Activated CD8-positive, alpha-beta memory T cell treated with anti-CD3 and anti-CD28 coated beads for 4 hours (primary cell): ENCODE measurements at places on chromosomes 2 and 18.

DNA sequence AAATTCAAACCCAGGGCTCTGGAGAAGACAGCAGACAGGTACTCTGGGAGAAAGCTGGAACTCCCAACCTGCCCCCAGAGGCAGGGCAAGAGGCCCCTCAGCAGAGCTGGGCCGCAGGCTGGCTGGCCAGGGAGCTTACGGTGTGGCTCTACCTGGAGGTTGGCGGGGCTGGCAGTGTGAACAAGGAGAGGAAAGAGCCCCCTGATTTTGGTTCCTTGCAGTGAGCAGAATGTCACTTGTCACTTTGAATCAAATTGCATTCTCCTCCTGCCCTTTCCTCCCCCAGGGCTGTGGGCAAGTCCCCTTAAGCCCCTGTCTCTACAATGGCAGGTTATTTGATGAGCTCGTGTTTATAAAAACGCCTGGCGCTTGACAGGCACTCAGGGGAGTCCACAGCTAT is 32.6 kb downstream of the MYO7B start:
- no peak for DNase-seq

DNA sequence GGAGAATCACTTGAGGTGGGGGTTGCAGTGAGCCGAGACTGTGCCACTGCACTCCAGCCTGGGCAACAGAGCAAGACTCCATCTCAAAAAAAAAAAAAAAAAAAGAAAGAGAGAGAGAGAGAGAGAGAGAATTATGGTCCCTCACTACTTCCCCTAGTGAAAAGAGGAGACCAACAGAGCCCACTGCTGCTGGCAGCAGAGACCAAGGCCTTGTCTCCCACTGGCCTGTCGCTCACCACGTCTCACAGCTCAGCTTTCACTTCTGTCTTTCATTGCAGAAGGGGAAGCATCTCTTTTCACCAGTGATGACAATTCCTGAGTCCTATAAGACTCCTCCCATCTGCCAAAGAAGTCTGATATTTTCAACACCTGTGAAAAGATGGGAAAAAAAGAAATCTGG is 81.3 kb downstream of the CLHC1 start:
- no peak for DNase-seq

- no peak for DNase-seq
Observed at GRCh38 chr18:32368991-32369390, 101.7 kb downstream of the GAREM1 start.

- no peak for DNase-seq
Observed at GRCh38 chr2:163604941-163605555, 130.8 kb downstream of the FIGN start.

- no peak for DNase-seq
Observed at GRCh38 chr18:11034884-11035283, 114.5 kb downstream of the PIEZO2 start.

DNA sequence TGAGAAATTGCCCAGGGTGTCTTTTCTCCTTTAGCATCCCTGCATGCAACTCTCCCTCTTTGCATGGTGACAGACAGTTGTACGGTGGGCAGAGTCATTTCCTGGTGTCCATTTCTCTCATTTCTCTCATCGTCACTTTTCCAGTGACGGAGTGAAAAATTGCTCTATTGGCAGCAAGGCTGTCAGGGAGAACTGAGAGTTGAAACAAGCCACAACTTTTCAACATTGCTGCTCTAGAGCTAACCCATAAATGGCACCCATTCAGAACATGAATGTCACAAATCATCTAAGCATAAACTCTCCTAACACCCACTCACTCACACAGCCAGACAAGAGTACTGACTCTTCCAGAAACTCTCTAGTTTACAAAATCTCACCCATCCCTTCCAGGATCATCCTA is 55.7 kb downstream of the ZC3H8 start:
- DNase-seq: no peak

GRCh38 chr2:159094173-159094737 is 125.8 kb downstream of the TANC1 start:
- DNase-seq: no peak

DNA sequence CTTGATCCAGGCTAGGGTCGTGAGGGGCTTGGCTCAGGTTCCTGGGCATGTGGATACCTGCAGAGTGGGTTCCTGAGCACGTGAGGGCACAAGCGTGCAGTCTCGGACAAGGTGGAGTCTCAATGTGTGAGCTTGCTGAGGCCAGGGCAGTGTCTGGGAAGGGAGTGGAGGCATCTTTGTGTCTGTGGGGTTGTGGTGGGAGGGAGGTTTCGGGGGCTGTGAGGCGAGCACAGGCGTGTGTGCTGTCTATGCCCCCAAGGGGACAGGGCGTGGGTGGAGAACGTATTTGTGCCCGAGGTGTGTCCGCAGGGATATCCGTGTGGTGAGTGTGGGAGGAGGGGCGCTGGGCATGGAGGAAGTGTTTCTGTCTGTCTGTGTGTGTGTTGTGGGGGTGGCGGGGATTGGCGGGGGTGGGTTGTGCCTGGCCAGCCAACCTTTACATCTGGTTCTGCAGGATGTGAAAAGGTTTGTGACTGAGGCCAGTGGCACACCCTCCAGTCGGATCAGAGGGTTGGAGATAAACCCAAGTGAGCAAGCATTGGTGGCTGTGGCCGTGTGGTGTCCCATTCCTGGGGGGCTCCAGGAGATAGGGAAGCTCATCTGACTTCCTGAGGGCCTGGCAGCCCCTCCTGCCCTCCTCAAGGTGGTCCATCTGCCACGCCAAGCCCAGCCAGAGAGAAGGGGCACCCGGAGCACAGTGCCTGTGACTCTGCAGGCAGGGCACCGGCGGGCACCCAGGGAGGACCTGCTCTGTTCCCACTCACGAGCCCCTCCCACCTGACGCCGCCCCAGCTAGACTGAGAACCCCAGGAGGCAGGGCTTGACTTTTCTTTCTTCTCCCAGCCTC is 57.1 kb downstream of the ZFP36L2 start:
- no peak for DNase-seq

- no peak for DNase-seq
Observed at GRCh38 chr2:150977296-150977695, 284.4 kb downstream of the RBM43 start.

GRCh38 chr2:11753452-11753885 is 7.0 kb downstream of the LPIN1 start:
- DNase-seq: no peak

GRCh38 chr2:13616616-13617015 is 899.9 kb downstream of the TRIB2 start:
- no peak for DNase-seq

GRCh38 chr2:66899109-66899508 is 464.2 kb downstream of the MEIS1 start:
- no peak for DNase-seq

GRCh38 chr18:58349650-58350049 is 279.2 kb downstream of the ALPK2 start:
- no peak for DNase-seq

GRCh38 chr2:189569295-189569910 is 11.2 kb downstream of the SLC40A1 start:
- DNase-seq: no peak

GRCh38 chr2:227106845-227107759 is 56.9 kb downstream of the COL4A4 start:
- DNase-seq: no peak

GRCh38 chr2:41933585-41934320 is 114.1 kb upstream of the PKDCC start:
- no peak for DNase-seq

DNA sequence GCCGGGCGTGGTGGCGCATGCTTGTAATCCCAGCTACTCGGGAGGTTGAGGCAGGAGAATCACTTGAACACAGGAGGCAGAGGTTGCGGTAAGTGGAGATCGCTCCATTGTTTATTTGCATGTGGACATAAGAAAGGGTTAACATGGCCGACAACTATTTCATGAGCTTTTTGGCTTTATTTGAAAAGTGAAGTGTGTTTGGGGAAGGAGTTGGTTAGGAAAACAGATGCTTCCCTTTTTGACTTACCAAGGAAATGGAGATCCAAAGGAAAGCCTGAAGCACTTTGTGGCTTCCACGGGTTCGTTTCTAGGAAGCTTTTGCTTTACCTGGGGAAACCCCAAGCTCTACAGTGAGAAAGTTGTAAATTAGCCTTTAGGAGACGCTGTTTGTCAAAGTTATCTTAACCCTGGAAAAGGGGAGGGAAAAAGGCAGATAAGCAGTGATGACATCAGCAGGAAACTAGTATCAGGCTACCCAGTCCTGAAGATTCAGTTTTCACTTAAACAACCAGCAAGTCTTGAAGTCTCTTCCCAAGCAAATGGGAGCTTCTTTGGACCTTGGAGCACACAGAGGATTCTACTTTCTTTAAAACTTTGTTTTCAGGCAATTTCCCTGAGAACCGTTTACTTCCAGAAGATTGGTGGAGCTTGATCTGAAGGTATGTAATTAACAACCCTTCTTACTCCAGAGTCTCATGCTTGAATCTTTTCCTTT is at the start of gene CASP10:
Gene CASP10 (plus strand): TSS at position 492 of the 715 bp plus-strand sequence. CDS start 2,637 bp downstream, outside the sequence.
- no peak for DNase-seq

DNA sequence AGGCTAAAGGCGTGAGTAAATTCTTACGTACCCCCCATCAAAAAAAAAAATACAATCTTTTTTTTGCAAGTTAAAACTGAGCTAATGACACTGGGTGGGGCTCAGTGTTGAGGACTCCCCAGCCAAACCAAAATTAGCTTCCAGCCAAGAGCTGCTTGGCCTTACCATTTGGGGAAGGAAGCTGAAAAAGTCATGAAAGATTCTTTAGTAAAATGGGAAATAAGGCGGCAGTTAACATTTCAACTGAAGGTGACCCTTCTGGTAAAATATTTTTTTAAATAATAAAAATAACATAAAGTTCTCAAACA is 16.4 kb downstream of the SMAD7 start:
- DNase-seq: no peak

DNA sequence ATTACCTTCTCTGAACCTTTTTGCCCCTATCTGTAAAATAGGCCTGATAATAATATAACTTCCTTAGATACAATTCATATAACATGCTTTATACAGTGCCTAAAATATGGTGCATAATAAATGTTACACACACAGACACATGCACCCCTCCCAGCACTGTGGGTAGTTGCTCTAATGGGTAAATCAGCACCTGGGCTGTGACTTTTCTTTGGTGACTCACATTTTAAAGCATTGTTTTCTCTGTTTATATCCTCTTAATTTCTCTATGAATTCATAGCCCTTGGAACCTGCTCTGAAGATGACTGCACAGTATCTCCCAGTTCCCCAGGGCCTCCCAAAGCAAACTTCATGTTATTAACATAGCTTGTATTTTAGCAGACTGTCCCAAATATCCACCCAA is 248.2 kb upstream of the TNP1 start:
- no peak for DNase-seq

- DNase-seq: no peak
Observed at GRCh38 chr2:128545085-128545484, 226.4 kb upstream of the HS6ST1 start.

- DNase-seq: no peak
Observed at GRCh38 chr2:66109419-66109818, 325.5 kb upstream of the MEIS1 start.

- DNase-seq: no peak
Observed at GRCh38 chr2:170282851-170283250, 104.9 kb downstream of the MYO3B start.

DNA sequence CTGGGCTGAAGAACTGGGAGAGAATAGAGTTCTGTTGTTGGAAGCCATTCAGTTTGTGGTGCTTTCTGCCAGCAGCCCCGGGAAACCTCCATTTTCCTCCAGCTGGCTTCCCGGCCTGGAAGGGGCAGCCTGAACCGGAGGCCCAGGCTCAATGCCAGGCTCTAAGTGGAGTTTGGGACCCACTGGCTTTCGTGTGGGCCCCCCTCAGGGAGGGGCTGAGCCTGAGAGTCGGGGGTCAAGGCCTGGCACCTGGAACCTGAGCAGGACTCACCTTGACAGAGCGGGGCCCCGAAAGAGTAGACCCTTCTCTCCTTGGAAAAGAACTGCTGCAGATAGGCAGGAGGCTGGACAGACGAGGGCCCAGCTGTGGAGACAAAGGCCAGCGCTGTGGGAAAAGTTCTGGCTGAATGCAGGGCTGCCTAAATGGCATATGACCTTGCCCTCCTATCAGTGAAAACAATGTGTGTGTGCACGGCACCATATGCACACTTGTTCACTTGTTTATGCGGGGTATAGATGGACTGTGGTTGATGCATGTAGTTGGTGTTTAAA is 34.8 kb upstream of the ASB18 start:
- DNase-seq: no peak

DNA sequence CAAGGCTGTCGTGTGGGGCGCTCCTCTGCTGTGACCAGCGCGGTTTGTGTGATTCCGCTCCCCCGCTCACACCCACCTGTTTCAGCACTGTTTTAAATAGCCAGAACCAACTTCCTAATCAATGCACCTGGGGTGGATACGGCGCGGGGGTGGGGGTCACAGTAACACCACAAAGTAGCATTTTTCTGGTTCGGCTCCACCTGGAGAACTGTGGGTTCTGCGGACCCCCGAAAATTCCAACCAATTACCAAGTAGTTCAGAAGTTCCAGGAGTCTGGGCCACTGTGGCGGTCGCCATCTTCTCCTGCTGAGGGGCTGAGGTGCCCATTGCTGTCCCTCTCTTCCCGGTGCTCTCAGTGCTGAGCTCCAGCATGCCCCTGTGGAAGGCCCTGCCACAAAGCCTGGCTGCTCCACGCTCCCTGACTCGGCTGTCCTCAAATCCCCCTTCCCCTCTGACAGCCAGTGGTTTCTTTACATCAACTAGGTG is 79.4 kb downstream of the GFPT1 start:
- DNase-seq: peak; percentile 32

DNA sequence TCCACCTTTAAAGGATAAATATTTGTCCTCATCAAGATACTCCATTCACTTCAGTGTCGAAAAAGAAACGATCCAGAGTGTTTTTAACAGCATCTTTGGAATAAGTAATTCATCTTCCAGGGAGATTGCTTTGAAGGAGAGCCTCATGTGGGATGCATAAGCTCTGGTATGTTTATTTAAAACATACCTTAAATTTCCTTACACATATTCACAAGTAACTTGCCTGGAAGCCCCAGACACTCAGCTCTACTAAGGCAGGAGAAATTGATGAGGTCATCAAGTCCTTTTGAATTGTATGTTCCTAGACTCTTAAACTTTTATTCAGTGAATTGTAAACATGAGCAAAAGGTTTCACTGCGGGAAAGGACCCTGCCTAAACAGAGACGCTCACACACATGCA is 103.0 kb downstream of the CDK15 start:
- DNase-seq: no peak

DNA sequence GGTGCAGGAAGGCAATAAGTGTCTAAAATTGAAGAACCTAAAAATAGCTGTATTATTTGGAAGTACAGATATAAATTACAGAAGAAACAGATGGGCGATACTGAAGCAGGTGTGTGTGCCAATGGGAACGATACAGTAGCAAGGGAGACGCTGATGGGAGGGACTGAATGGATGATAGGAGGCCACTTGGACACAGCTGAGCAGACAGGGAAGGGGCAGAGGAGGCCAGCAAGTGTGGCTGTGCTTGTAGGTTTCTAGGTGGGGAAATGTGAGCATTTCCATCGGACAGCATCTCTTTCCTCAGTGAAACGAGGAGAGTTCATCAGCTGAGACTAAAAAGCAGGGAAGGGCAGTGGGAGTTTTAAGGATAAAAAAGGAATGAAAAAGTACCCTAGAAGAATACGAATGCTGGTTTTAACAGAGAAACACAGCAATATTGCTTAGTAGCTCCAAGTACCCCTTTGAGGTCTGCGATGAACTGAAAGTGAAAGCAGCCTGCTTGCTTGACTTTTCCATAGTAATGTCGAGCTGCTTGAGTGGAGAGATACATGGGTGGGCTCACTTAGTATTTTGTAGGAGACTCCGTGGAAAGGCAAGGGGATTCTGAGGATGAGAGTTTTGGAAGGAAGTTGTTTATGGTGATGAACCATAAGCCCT is 91.7 kb upstream of the EPC2 start:
- no peak for DNase-seq
